ENCODE measurements at places on chromosomes 11 and 22.

GRCh38 chr11:126591966-126592489, 236.5 kb downstream of the ST3GAL4 start:
- DNase-seq: no peak

DNA sequence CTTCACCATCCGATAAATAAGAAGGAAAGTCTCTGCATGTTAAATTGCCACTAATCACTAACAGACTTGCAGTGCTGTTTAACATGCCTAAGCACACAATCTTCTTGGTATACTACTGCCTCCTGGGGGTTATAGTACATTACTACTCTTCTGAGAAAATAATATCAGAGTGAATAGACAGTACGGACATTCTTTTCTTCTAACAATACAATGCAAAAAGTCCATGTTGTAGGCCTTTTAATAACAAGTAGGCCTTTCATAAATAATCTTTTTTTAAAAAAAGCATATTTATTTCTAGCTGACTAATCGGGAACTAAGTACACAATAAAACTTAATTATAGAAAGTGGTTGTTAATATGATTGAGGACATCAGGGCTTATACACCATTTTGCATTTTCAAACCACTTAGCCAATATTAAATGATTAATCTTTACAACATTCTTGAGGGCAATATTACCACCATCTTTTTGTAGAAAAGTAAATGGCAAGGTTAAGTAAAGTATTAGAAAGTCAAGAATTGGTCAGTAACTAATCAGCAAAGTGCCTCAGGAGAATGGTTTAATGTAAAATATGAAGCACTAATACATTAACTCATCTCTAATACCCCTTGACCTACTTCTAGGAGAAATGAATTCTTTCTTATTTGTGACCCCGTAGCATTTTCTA, 84.7 kb downstream of the TTC28 start:
- peak; percentile 18 for DNase-seq

DNA sequence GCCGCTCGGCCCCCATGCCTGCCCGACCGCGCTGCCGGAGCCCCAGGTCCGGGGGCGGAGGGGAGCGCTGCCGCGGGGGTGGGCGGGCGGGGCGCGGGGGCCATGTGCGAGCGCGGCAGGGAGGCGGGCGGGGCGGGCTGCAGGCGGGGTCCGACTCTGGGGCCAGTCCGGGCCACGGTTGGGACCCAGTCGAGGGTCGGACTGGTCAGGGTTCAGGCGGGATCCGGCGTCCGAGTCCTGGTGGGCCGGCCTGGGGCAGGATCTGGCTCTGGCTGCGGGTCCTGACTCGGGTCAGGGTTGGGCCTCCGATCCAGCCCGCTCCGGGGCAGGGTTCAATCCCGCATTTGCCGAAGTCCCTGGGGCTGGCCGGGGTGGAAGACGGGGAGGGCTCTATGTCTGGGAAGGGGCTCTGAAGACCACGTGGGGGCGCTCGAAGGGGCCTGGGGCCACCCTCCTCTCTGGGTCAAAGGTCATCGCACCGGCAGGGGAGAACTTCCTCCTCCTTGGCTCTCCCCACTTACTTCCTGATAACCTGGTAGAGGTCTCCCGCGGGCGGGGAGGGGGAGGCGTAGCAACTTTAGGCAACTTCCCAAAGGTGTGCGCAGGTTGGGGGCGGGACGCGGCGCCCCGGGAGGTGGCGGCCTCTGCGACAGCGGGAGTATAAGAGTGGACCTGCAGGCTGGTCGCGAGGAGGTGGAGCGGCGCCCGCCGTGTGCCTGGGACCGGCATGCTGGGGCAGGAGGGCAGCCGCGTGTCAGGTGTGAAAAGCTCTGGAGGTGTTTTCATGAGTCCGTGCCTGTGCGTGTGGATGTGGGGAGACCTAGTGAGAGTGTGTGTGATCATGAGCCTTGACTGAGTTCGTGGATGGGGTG, 603 bp downstream of the ESRRA start:
- DNase-seq: no peak

DNA sequence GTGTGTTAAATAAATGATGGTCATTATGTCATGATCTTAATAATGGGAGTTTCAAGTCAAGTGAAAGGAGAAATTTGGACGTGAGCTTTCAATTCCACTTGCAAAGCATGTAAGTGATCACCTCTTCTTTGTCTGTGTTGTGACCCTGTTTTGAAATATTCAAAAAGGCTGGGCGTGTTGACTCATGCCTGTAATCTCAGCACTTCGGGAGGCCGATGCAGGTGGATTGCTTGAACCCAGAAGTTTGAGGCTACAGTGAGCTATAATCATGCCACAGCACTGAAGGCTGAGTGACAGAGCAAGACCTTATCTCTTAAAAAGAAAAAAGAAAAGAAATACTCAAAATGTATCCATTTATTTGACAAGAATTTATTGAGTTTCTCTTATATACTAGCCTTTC, 32.9 kb upstream of the EED start:
- DNase-seq: no peak

GRCh38 chr22:47715866-47716578, 953.6 kb downstream of the TBC1D22A start:
- DNase-seq: no peak

DNA sequence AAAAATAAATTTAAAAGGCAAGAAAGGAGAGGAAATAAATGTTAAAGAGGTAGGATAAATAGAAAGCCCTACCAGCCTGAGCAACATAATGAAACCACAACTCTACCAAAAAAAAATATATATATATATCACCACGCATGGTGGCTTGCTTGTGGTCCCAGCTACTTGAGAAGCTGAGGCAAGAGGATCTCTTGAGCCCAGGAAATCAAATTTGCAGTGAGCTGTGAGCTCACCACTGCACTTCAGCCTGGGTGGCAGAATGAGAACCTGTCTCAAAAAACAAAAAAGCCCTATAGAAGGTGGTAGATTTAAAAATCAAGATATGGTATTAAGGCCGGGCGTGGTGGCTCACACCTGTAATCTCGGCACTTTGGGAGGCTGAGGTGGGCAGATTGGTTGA, 10.5 kb downstream of the NUCB2 start:
- DNase-seq: no peak

GRCh38 chr11:24437123-24437522, 59.7 kb upstream of the LUZP2 start:
- DNase-seq: no peak

All from BJ (cell line).